ENCODE measurements at places on chromosomes 5 and 9.
A peak's percentile ranks its signal among the peaks of the same experiment; 100 is the strongest.

DNA sequence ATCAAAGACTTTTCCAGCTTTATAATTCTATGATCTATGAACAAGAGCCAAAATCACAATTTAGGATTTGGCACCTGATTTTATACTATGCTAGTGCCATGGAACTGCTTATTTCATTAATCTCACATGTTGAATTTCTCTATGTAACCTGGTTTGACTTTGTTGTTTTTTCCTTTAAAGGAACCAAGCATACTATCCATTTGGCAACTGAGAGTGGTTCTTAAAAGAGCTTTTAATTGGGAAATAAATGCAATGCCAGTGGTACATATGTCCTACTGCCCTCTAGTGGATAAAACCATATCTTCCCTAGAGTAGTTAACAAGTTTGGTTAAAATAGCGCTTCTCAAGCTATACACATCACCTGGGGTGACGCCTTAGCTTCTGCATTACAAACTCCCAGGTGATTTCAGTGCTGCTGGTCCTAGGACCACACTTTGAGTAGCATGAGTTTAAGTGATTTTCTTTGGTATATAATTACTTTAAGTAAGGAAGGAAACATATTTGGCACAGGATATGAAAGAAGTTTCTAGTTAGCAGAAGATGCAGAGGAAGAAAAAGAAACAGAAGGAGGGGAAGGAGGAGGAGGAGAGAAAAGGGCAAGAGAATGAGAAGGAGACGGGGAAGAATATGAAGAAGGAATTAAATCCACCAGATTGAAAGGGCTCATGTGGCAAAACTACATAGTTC is 56.8 kb downstream of the FGF10 start:
- DNase-seq: no peak

DNA sequence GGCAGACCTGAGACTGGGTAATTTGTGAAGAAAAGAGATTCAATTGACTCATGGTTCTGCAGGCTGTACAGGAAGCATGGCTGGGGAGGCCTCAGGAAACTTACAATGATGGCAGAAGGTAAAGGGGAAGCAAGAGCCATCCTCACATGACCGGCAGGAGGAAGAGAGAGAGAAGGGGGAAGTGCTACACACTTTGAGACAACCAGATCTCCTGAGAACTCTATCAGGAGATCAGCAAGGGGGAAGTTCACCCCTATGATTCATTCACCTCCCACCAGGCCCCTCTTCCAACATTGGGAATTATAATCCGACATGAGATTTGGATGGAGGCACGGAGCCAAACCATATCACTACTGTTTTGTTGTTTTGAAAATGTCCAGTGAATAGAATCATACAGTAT is 110.2 kb downstream of the DAPK1 start:
- no peak for DNase-seq

GRCh38 chr5:32147236-32147635 is 26.9 kb downstream of the GOLPH3 start:
- no peak for DNase-seq

- no peak for DNase-seq
Measured at GRCh38 chr5:168413062-168413461, 73.2 kb upstream of the RARS1 start.

DNA sequence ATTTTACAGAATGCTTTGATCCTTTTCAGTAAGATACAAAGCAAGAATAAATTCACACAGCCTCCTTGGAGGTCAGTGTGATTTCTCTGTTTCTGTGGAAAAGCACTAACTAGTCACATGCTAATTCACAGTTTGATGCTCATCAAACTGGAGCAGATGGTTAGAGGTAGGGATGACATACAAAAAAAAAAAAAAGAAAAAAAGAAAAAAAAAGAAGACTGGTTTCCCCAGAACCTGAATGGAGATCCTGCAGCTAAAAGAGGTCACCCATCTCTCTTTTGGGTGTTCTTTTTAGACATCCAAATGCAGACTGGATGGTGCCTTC is 123.7 kb upstream of the ANKRD55 start:
- DNase-seq: no peak

GRCh38 chr9:108300306-108301287 is 555.2 kb downstream of the ACTL7B start:
- DNase-seq: no peak

DNA sequence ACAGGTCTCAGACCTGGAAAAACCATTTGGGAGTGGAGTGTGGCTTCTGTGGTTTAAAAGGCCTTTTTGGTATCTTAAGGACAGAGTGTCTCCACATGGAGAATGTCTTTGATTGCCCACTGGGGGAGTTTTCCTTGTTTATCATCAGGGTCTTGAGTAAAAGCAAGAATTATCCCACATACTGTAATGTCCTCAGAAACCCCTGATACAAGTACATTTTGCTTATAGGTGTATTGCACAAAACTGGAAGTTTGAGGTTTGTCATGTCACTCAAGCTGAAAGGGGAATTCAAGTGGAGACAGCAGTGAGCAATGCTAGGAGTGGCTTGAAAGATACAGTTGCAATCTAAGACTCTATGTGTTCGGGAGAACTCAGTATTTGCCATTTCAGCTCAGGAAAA is 62.7 kb upstream of the GRAMD2B start:
- DNase-seq: no peak

- no peak for DNase-seq
Measured at GRCh38 chr9:91043811-91044175, 242.2 kb downstream of the SYK start.

GRCh38 chr5:139693676-139694364 is 45.7 kb downstream of the CXXC5 start:
- DNase-seq: no peak

DNA sequence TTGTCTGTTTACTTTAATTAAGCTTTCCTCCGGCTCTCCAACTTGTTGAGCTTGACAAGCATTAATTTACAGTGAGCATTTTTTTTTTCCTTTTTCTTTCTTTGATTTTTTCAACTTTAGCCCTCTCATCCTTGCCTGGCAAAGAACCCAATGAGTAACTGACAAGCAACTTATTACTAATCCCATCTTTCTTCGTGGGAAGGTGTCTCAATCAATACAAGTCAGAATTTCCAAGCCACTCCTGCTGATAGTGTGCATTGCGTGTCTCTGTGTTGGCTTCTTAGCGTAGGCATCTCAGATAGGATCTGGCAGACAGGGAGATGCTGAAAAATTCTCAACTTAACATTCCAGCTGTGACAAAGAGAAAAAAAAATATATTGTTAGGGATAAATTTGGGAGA is 527.7 kb upstream of the WWC1 start:
- no peak for DNase-seq

GRCh38 chr9:118962426-118962825 is 406.8 kb downstream of the BRINP1 start:
- DNase-seq: no peak

DNA sequence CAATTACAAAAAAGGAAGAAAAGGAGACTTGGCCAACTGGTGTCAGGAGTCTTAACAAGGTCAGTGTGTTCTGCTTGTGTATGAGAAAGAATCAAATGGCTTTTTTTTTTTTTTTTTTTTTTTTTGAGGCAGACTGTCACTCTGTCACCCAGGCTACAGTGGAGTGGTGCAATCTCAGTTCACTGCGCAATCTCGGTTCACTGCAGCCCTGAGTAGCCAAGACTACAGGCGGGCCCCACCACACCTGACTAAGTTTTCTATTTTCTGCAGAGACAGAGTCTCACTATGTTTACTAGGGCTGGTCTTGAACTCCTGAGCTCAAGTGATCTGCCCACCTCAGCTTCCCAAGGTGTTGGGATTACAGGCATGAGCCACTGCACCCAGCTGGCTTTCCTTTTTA is 3.1 kb upstream of the IL7R start:
- DNase-seq: no peak

DNA sequence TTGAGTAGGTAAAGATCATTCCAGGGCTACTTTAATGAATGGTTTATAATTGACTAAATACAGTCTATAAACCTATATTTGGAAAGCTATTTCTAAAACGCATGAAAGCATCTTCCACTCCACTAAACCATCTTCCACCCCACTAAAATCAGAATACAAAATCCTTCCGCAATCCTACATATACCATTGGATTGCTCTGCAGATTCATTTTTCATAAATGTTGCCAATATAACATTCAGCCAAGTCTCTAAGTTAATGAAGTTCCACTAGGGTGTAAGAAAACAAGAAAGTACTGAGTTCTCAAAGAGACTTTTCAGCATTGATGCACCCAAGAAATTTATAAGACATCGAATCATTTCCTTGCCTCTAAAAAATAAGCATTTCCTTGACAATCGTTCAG is 4.7 kb downstream of the SLC24A2 start:
- no peak for DNase-seq

GRCh38 chr5:180119031-180119902 is 47.7 kb upstream of the RNF130 start:
- no peak for DNase-seq

DNA sequence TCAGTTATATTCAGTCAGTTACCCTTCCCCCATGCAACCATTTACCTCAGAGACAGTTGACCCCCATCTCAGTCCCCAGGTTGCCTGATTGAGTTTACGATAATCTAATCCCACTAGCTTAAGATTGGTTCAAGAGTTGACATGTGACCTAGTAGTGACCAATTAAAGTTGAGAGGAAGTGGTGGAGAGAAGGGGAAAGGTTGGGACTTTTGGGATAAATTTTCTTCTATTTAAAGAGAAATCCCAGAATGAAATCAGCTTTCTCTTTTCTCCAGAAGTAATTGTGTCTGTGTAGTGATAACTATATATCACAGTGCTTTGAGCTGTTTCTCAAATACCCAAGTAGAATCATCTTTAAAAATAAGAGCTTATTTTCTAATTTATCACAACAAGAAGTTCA is 396.7 kb upstream of the CLINT1 start:
- DNase-seq: no peak

DNA sequence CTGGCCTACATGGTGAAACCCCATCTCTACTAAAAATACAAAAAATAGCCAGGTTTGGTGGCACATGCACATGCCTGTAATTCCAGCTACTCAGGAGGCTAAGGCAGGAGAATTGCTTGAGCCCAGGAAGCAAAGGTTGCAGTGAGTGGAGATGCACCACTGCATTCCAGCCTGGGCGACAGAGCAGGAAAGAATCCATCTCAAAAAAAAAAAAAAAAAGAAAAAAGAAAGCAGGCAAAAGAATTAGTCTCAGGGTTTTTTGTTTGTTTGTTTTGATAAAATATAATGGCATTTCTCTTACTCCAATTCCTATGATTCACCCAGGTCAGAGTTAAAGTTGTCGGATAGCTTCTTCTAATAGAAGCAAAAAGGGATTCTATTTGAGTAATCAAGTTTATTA is 67.0 kb upstream of the ATG10 start:
- no peak for DNase-seq

- DNase-seq: no peak
Measured at GRCh38 chr9:124254261-124254682, 3.5 kb upstream of the NEK6 start.

DNA sequence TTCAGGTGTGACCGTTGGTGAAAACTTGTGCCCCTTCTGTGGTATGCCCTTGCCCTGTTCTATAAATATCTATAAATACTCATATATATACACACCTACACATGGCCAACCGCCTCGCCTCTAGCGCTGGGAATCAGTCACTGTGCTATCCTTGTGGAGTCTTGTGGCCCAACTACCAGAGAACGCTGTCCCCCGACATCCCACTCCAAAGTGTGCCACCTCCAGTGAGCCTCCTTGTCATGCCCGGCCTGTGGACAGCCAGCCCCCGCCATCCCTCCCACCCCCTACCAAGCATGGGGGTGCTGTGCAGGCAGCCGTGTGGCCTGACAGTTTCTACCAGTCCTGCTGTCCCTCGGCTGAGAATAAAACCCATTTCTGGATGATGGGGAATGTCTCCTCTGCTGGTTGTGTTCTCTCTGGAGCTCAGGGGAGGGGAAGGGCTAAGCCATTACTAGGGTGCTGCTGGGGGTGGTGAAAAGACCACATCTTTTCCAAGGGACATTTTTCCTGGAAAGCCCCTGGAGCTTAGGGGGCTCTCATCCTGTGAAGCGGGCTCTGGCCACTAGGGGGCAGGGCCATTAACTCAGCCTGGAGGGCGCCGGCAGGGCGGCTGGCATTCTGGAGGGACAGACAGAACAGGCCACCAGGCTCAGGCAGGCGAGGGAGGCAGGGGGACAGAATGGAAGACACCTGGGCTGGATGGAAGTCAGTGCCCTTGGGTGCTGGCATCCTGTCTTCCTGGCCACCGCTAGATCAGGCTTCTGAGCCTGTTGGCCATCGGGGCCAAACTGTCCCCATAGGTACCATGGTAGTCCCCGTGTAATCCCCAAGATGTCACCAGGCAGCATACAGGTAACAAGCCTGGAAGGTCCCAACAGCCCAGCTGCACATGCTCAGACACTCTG is 20.7 kb downstream of the GOLGA2 start:
- peak; percentile 52 for DNase-seq

- no peak for DNase-seq
Measured at GRCh38 chr5:158410976-158411375, 552.0 kb upstream of the CLINT1 start.

DNA sequence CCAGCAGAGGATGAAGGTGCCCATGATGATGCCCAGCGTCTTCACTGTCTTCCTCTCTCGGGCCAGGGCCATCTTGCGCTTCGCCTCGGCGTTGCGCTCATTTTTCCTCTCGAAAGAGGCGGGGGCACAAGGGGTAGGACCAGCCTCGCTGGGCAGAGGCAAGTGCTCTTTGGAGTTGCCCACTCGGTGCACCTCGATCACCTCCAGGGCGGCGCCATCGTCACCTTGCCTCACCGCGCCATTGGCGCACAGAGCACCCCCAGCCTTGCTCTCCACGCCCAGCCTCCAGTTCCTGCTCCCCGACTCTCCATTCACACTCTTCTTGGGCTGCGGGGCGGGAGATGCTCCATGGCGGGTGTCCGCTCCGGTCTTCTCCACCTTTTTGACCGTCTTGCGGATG is 1.6 kb downstream of the HTR1A start:
- no peak for DNase-seq

GRCh38 chr9:133374612-133375115 is 1.2 kb downstream of the SURF4 start:
- DNase-seq: no peak

DNA sequence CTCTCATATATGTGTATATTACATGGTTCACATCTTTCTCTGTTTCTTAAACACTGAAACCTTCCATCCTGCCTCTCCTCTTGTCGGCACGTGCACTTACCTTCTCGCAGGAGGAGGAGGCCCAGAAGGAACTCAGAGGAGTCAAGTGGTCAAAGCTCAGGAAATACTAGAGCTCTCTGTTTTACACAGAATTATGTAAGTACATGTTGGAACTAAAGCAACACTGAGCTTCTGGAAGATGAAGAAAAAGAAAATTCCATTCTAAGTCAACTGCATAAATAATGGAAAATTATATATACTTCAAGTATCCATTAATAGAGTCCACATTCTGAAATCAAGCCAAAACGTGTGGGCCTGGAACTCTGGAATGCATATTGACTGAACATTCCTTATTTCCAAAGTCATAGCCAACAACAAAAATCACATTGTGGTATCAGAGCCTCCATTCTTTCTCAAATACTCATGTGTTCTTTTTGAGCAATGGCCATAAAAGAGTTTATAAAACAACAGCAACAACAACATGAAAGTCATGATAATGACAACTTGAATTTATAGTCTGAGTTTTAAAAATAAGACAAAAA is 121.5 kb upstream of the RAI14 start:
- DNase-seq: no peak

DNA sequence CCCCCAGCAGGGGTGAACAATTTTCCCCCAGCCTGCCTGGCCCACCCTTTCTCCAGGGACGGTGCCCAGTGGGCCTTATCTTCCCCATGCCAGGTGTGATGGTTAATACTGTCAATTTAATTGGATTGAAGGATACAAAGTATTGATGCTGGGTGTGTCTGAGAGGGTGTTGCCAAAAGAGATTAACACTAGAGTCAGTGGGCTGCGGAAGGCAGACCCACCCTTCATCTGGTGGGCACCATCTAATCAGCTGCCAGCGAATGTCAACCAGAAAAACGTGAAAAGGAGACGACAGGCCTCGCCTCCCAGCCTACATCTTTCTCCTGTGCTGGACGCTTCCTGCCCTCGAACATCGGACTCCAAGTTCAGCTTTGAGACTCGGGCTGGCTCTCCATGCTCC is 5.6 kb upstream of the FUT7 start:
- no peak for DNase-seq

Measured in mesothelial cell of epicardium (in vitro differentiated cells).